ENCODE measurements at places on chromosomes 16 and 17. TPM values are rescaled to one million over a fixed set of nuclear protein-coding genes. Genes with fewer than 3 reads are reported as not detected.

Gene CPNE7
- total RNA-seq = 0.52 TPM

Gene TMED6
- 1.0 TPM for total RNA-seq

Gene TSNAXIP1
- total RNA-seq = 0.42 TPM

Gene CLEC18C
- 0.31 TPM for total RNA-seq

Gene AANAT
- not detected for total RNA-seq

Gene CCL8
- total RNA-seq = not detected

Gene EVI2A
- 156 TPM for total RNA-seq

Gene LYRM1
- 22.7 TPM for total RNA-seq

Gene CMTM2
- total RNA-seq = 0.52 TPM
